Naive B cell (primary cell): ENCODE measurements at places on chromosomes 6 and 20. TPM values are rescaled to one million over a fixed set of nuclear protein-coding genes. Genes with fewer than 3 reads are reported as not detected.

SIRPB1 gene
- polyA plus RNA-seq: 0.45 TPM

CGA gene
- not detected for polyA plus RNA-seq

RAMACL gene
- polyA plus RNA-seq: 0.52 TPM

DNA sequence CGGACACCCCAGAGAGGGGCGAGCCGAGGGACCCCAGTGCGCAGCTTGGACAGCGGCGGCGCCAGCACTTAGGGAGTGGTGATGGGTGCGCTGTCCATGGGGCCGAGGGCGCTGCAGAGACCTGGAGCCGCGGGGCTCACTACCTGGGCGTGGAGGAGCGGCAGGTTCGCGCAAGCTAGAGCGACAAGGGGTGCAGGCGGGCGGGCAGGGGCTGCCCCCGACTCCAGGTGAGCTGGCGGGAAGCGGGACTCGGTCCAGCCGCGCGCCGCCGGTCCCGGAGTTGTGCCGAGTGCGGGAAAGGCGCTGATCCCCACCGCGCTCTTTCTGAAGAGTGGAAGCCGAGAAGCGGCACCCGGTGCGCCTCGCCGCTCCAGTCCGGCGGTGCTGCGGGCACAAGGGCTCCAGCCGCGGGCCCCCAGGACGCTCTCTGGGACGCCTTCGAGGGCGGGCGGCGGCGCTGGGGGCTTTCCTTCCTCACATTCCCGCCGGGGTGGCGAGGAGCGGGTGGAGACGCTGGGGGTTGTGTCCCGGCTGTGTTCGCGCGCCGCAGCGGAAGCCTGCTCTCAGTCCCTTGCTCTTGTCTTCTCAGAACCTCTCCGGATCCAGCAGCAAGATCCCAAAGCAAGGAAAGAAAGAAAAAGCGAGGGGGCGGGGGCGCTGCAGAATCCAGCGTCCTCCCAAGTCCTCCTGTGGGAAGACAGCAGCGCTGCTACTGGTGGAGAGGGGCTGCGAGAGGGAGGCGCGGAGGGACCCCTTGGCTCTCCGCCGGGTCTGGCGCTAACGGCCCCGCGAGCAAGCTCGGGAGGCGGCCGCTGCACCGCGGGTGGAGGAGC, at the start of gene B3GAT2:
Gene B3GAT2, minus strand, starts transcription at position 610 of the 833 bp plus-strand sequence. CDS start 631 bp downstream, outside the sequence.
- no peak within 1 kb of the TSS for H3K27ac ChIP-seq
- DNase-seq: peak; percentile 3
- peaks cover 21% of the 10 kb centered on the region for H3K4me1 ChIP-seq
- no peaks in the 10 kb centered on the region for H3K36me3 ChIP-seq
- peaks cover 77% of the 10 kb centered on the region for H3K27me3 ChIP-seq
- H3K4me3 ChIP-seq: peak within 1 kb of the TSS; percentile 82

DNA sequence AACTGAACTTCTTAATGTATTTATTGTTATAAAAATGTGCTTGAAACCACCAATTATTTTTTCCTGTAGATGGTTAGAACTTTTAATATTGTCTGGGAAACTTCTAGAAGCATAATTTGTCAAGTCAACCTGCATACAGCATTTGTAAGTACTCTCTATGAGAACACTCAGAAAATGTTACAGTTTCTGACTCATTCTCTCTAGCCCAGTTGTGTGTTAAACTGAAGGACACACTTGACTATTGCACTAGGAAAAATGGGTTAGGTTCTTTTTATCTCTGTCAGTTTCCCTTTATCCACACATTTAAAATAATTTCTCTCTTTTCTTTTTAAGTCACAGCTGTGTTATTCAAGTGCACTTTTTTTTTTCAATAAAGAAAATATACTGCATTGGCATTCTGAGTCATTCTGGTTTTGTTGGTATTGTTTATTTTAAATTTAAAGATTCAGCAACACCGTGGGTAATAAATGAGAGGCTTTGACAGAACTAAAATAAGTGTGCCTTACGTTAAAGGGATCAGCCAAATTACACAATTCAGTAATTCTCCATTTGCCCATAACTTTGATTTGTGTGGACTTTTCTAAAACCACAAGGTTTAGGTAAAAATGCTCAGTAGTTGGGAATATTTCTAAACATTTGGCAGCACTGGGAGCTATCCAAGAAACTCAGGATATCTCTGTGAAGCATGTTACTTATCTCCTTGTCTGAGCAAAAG, 50.7 kb downstream of the OPN5 start:
- H3K4me1 ChIP-seq: no peaks in the 10 kb centered on the region
- H3K27ac ChIP-seq: no peak overlapping the region
- no peaks in the 10 kb centered on the region for H3K27me3 ChIP-seq
- H3K36me3 ChIP-seq: no peaks in the 10 kb centered on the region
- no peak overlapping the region for H3K4me3 ChIP-seq

DNA sequence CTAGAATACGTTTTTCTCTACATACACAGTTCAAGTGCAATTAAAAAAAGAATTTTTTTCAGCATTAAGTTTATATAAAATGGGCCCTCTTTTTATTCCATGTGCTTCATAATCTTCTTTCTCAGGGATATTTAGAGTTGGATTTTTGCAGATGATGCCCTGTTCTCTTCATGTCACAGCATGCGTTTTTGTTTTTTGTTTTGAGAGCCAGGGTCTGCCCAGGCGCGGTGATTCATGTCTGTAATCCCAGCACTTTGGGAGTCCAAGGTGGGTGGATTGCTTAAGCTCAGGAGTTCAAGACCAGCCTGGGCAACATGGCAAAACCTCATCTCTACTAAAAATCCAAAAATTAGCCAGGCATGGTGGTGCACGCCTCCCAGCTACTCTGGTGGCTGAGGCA, 82.9 kb upstream of the PRND start:
- H3K4me1 ChIP-seq: no peaks in the 10 kb centered on the region
- no peak for DNase-seq
- H3K27me3 ChIP-seq: peaks cover 7% of the 10 kb centered on the region
- no peak overlapping the region for H3K4me3 ChIP-seq

- H3K4me3 ChIP-seq: peak overlapping the region; percentile 68
- H3K27me3 ChIP-seq: peaks cover 35% of the 10 kb centered on the region
- no peak overlapping the region for H3K27ac ChIP-seq
- peak; percentile 64 for DNase-seq
These were observed 12.6 kb downstream of the HSPA12B start for GRCh38 chr20:3744806-3745685.

- H3K36me3 ChIP-seq: no peaks in the 10 kb centered on the region
- DNase-seq: no peak
- H3K27ac ChIP-seq: no peak overlapping the region
- H3K4me3 ChIP-seq: no peak overlapping the region
- peaks cover 10% of the 10 kb centered on the region for H3K27me3 ChIP-seq
These were observed 56.6 kb downstream of the MAFB start for GRCh38 chr20:40632346-40632976.

- H3K4me1 ChIP-seq: peaks cover 4% of the 10 kb centered on the region
- H3K4me3 ChIP-seq: no peak overlapping the region
- H3K27me3 ChIP-seq: no peaks in the 10 kb centered on the region
- peak overlapping the region; percentile 44 for H3K27ac ChIP-seq
- peaks cover 21% of the 10 kb centered on the region for H3K36me3 ChIP-seq
These were observed 22.1 kb downstream of the DEK start for GRCh38 chr6:18242062-18242851.

GRCh38 chr20:41830702-41831101, 212.5 kb upstream of the CHD6 start:
- DNase-seq: no peak
- peaks cover 24% of the 10 kb centered on the region for H3K27me3 ChIP-seq
- no peak overlapping the region for H3K27ac ChIP-seq
- no peaks in the 10 kb centered on the region for H3K4me1 ChIP-seq

DNA sequence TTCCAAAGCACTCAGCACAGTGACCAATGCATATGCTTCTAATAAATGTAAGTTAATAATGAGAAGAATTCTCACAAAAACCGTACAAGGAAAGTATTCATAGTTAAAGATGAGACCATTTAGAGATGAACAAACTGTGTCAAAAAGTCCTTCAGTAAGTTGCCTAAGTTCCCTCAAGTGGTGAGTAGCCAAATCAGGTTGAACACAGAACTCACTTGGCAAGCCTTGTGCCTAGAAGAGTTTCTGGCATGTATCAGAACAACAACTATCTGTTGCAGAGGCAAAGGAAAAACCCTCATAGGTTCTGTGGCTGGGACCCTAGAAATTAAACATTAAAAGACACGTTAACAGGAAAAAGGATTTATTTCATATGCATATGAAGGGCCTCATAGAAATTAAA, 129.6 kb upstream of the DOK5 start:
- peaks cover 5% of the 10 kb centered on the region for H3K36me3 ChIP-seq
- no peak overlapping the region for H3K4me3 ChIP-seq
- no peak overlapping the region for H3K27ac ChIP-seq
- peaks cover 8% of the 10 kb centered on the region for H3K27me3 ChIP-seq

GRCh38 chr6:13157293-13157692, 171.0 kb downstream of the TBC1D7 start:
- peaks cover 10% of the 10 kb centered on the region for H3K27me3 ChIP-seq
- H3K4me1 ChIP-seq: peaks cover 7% of the 10 kb centered on the region
- H3K36me3 ChIP-seq: no peaks in the 10 kb centered on the region
- no peak for DNase-seq
- no peak overlapping the region for H3K27ac ChIP-seq
